H9 (cell line): ENCODE measurements at places on chromosomes 3 and 15. TPM values are rescaled to one million over a fixed set of nuclear protein-coding genes. Genes with fewer than 3 reads are reported as not detected.

- no peak for DNase-seq
These were observed 128.8 kb downstream of the PLCL2 start for GRCh38 chr3:17013571-17013970.

DNA sequence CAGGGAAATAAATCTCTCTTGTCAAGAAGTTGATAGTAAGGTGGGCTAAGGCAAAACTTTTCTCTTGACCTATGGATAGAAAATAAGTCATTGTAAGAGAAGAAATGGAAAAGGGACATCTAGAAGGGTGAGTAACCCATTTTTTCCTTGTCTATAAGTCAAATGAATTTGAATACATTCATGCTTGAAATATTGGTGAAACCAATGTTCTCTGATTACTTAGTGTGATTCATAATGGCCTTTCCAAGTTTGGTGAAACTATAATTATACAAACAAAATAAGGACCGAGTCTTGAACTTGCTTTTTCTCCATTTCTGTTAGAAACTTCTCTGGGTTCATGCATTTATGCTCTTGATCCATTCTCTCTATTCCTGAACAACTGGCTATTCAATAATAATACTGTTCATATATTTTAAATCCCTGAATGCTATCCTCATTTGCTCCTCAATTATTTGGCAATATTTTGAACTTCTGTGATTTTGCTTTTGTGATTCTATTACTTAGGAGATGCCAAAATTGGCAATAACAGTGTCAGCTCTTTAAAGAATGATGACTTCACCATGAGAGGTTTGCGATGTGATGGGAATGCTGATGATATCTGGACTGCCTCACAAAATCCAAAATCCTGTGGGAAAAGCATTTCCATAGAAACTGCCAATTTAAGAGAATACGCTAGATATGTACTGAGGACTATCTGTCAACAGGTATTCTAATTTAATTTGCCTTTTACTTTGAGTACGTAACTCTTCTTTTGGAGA lies 12.3 kb downstream of the P2RY12 start:
- DNase-seq: no peak

DNA sequence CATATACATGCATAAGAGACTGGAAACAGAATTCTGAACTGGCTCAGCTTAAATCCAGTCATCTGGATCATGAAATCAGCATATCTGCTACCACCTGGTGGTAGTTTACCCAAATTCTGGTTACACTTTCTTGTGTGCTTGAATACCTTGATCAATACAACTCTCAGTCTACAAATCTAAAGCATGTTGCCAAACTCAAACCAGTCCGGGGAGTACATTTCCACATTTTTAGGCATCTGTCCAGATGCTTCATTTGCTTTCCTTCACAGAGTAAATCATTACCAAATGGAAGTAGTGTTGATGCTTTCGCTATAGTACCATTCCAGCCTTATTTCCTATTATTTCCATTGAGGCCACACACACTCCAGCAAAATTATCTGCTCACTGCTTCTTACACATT lies 126.4 kb downstream of the P2RY1 start:
- no peak for DNase-seq

- DNase-seq: no peak
These were observed 91.8 kb downstream of the KCNMB2 start for GRCh38 chr3:178628037-178628436.

- no peak for DNase-seq
These were observed 62.2 kb downstream of the ABTB1 start for GRCh38 chr3:127734754-127735473.

GRCh38 chr3:732326-732928 lies 360.4 kb upstream of the CNTN6 start:
- no peak for DNase-seq

GRCh38 chr3:182028081-182028480 lies 316.4 kb downstream of the SOX2 start:
- no peak for DNase-seq

DNA sequence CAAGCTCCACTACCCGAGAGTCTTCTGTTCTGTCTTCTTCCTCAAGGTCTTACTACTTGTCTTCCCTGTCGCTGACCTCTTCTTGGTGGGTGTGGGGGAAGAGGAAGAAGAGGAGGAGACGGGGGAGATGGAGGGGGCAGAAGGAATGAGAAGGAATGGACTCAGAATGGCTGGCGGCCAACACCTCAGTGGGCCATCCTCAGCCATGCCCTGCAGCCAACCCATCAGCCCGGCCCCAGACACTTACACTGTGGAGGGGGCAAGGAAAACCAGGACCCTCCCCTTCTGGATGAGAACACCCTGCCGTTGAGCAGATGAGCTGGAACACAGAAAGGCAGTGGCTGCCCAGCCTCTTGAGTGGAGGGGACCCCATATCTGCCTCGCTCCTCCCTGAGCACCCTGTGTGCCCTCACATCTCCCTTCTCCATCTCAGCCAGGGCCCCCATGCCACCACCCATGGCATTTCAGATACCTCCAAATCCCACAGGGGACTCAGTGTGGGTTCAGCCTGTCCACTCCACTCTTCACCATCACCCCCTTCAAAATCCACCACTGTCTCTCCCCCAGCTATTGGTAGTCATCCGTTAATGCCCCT lies 45.5 kb upstream of the PRR23E start:
- DNase-seq: no peak

GRCh38 chr15:31338879-31339557 lies 12.4 kb downstream of the KLF13 start:
- peak; percentile 47 for DNase-seq

The CCDC13 gene
- not detected in 2 replicates for total RNA-seq

The BTLA gene
- not detected in 2 replicates for total RNA-seq

The CFAP92 gene
- 0.92 and 1.2 TPM in 2 replicates for total RNA-seq

The ALS2CL gene
- 4.9 and 5.0 TPM in 2 replicates for total RNA-seq
